Inflammatory macrophage treated with lipopolysaccharide for 4 hours (primary cell): ENCODE measurements at places on chromosomes 2 and 18.

GRCh38 chr2:27351802-27352598, 4.6 kb downstream of the GTF3C2 start:
- no peak for DNase-seq

DNA sequence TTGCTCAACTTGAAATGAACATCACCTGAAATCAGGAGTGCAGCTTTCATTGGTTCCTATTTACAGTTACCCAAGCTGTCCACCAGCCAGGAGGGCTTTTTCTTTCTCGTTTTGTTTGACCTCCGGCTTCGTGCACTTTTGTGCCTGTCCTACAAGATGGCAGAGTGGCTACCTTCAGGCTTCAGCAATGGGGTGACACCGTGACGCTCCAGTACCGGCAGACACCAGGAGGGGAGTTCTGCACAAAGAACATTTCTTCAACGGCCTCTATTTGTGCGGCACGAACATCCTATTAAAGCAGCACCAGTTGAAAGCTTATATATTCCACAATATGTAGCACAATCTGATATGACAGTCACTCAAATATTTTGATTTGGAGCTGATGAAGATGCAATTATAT, 18.3 kb downstream of the RNASEH1 start:
- no peak for DNase-seq

- DNase-seq: no peak
Measured at GRCh38 chr2:71558300-71559051, 105.1 kb downstream of the DYSF start.

DNA sequence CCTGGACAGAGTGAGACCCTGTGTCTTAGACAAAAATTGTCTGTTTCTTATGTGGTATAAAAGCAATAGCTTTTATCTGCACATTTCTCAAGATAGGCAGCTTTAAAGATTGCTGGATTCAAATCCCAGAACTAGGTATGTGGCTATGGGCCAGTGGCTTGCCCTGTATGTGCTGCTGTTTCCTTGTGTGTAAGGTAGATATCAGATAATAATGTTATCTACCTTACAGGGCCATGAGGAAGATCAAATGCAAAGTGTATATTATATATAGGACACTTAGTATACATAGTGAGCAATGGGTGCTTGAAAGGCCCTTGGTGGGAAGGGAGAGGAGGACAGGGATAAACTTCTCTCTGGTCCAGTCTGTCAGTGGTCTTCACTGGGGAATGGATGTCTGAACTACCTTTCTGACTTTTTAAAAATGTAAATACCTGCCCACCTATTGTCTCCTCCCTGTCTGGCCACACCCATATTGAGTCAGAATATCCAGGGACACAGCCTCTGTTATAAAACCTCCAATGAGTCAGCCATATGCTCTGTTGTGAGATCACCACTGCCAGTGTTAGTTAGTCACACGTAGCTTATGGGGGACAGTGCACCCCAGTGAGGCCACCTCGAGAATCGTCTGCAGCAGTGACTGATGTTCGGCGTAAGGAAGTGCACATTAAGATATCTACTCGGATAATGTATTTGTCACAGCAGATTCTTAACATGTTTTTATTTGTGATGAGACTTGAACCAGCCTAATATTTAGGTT, 383.4 kb downstream of the PTPRM start:
- DNase-seq: no peak

DNA sequence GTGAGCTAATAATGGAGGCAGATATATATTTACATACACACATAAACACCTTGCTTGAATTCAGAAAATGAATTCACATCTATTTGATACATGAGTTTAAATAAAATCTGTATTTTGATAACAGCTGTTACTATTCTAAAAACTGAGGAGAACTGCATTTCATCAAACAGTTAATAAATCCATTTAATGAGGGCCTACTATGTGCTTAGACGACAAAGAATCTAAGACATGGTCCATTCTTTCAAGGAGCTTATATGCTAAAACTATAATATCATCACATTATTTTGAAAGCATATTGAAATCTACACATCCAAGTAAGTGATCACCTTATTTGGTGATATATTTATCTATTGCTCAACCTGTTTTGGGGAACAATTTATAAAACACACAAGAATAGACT, 90.8 kb upstream of the ZFP36L2 start:
- DNase-seq: no peak

- no peak for DNase-seq
Measured at GRCh38 chr2:69836316-69836715, 6.9 kb downstream of the GMCL1 start.

DNA sequence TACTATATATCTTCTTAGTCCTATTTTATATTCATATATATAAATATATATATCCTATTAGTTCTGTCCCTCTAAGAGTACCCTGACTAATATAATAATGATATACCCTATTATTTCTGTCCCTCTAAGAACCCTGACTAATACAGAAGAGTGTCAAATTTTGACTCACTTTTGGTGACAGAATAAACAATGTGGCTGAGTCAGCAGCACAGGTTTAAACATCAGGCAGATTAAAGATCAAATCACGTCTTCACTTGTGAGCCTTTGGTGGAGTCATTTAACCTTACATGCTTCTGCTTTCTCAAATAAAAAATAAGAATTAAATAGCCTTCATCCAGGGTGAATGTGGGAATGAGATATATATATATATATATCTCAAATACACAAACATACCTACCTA, 615.9 kb upstream of the GCFC2 start:
- no peak for DNase-seq

GRCh38 chr2:222307978-222308730, 9.4 kb upstream of the PAX3 start:
- DNase-seq: no peak

DNA sequence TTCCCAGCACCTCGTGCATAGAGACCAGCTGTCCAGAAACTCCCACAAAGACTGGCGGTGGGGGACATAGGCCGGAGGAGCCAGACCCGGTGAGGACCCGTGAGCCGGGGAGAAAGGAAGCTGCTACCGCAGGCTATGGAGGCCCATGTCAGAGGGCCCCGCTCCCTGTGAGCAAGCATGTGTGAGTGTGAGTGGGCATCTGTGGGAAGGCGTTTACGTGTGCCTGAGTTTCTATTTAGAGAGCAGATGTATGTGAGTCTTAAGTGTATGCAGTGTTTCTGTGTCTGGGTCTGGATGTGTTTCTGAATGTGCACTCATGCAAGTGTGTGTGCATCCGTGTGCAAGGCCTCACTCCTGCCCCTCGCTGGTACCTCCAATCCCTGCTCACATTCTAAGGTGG, 187.8 kb upstream of the RAB6C start:
- DNase-seq: no peak

DNA sequence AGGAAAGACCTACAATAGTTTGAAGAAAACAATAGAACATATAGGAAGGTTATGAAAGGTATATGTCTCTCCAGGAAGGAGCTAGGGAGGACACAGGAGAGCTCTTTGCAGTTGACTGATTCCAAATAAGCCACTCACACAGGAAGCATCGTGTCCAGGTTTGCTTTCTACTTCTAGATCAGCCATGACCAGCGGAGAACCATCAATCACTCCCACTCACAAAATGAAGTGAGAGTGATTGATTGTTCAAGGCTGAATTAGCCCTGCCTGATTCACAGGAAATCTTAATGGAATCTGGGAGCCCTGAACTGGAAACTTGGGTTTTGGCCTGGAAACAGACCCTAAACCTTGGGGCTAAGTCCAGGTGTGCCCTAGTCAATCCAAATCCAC, 1292.2 kb upstream of the ZEB2 start:
- no peak for DNase-seq

DNA sequence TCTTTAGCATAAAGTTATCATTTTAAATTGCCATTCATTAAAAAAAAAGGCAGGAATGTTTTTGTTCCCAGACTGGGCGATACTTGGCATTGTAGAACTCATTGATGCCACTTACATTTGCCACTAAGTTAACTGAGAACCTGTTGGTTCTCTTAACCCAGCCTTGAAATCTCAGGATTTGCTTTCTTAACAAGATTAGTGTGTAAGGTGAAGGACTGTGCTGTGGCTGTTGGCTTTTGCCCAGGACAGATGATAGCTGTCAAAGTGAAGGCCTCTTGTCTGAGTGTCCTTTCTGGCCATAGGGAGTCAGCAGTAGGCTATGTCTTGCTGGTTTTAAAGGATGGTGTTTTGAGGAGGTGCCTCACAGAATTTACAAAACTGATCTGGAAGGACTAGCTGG, 2.6 kb downstream of the DPYSL5 start:
- no peak for DNase-seq

GRCh38 chr2:219385958-219386520, 1.7 kb downstream of the DNPEP start:
- no peak for DNase-seq

DNA sequence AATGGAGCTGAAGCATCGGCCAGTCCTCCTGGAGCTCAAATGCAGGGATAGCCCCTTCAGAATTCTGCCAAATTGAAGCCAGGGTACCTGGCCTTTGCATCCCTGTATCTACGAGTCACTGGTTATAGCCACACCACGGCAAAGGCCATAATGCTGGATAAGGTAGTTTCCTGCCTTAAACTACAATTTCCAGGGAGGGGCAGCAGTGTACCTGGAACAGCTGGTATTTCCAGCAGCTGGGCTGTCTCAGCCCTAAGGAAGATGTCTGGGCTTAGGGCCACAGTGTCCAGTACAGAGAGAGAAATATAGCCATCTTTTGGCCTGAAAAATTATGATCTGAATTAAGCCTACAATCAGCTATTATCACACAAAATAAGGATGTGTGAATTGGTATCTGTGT, 180.3 kb downstream of the GCA start:
- DNase-seq: no peak

GRCh38 chr2:11610624-11611242, 59.3 kb downstream of the NTSR2 start:
- DNase-seq: no peak
